ENCODE measurements at places on chromosomes 7 and 10.

DNA sequence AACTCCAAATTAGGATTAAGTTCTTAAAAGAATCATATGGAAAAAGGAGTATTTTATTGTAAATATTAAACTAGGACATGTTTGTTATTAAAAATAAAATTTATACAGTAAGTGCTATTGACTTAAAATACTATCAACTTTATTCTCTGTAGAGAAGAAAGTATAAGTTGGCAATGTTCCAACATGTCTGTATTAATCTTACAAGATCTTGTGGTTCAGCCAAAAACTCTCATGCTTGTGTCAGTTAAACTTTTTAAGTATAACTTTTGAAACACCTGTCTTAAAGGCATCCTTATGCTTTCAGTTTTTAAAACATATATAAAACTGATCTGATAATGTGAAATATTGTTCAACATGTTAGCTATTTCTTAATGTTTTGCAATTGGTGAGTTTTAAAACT lies 160.7 kb downstream of the ZEB1 start:
- DNase-seq = no peak

DNA sequence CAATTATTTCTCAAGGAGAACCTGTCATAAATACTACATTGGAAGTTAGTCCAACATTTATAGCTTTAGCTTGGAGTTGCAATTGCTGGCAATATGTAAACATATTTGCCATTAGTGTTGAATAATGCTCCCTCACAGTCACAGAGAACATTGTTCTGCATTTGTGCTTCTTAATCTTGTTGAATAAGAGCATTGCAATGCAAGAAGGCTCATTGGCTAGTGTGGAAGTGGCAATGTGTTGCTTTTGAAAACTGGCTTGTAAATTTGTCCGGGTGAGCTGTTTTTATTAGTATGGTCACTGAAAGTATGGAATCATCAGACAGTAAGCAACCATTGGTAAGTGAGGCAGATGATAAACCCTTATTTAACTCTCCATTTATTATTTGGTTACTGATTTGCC lies 47.7 kb upstream of the MBL2 start:
- DNase-seq = no peak

- DNase-seq = no peak
Measured at GRCh38 chr7:41882256-41882655, 179.4 kb upstream of the INHBA start.

DNA sequence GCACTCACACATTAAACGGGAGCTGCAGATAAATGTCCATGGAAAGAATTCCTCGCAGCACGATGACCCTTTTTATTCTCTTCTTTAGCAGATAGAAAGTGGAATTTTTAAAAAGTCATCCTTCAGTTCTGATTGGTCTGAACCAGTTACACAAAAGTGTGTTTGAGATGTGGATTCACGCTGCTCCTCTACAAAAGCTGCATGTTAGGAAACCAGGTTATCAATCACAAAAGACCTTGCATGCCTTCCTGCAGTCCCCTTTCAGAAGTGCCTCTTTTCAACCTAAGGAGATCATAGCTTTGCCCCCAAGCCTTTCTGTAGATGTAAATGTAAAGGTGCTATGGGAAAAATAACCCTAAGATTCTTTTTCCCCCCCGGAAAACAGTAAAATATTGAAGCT lies 299.7 kb downstream of the PLXDC2 start:
- DNase-seq = no peak

DNA sequence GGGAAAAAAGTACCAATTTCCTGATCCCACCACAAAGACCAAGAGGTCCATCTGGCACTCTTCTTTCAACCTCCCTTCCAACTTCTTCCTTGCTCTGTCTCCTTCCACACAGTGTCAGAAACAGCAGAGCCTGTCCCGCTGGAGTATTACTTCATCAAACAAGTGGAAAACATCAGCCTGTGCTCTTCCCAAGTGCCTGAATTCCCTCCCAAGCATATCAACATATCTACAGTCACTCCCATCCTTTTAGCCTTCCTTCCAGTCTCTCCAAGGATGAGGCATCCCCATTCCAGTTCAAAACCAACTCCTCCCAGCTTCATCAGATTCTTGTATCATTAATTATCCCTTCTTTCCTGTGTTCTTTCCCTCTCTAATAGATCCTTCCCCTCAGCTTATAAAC lies 1.7 kb upstream of the NOC3L start:
- DNase-seq = no peak

- peak; percentile 91 for DNase-seq
Measured at GRCh38 chr10:97574374-97575126, 2.0 kb downstream of the ANKRD2 start.

DNA sequence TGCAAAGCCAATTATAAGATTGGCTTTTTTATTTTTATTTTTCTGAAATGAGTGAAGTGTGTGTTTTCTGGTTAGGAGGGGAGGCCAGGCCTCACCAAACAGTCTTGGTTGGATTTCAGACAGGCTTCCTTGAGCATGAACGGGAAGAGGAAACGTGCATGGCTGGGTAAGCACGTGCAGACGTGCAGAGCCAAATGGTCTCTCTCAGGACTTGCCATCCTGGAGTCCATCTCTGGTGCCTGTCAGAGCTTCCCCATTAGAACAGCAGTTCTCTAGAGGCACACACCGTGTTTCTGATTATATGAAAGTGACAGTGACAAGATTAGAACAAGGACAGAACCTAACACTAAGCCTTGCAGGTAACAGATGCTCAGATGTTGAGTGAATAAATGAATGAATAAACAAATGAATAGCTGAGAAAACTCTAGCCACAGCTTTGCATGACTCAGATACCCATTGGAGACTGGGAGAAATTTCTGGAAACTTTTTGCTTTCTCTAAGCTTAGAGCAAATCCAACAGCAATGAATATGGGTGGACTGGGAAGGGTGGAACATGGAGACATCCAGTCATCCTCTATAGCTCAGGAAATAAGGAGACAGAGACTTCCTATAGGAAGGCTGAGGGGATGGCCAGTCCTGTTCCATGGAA lies 11.8 kb upstream of the CALD1 start:
- DNase-seq = no peak

DNA sequence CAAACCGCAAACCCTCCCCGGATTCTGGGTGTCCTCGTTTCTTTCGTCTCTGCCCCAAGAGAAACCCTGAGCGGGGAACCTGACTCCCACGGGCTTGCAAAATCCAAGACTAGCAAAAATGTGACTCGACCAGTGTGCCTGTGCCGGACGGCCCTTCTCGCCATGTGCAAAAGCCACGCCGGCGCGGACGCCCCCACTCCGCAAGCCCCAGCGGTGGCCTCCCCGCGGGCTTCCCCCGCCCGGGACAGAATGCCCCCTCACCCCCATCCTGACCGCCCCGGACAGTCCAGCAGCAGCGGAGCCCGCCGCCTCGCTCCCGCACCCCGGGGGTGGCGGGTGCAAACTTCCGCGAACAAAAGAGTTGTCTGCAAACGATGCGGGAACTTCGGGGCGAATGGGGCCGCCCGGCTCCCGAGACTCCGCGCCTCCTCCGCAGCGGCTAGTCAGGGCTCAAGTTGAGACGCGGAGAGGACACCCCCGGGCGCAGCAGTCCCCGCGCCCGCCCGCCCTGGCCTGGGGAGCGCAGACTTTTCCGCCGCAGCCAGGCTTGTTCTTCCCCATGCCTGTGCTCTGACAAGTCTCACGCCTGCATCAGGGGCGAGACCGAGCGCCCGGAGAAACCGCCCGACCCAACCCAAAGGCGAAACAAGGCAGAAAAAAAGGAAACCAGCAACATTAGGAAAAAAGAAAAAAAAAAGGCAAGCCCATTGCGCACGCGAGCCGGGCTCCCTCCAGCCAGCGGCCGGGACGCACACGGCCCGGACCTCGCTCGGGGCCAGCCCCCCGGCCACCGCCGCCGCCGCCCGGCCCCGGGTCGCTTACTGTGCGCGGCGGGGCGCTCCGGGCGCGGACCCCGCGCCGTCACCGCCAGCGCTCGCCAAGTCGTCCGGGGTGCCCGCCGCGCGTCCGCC lies 732 bp downstream of the FAM53B start:
- DNase-seq = no peak

DNA sequence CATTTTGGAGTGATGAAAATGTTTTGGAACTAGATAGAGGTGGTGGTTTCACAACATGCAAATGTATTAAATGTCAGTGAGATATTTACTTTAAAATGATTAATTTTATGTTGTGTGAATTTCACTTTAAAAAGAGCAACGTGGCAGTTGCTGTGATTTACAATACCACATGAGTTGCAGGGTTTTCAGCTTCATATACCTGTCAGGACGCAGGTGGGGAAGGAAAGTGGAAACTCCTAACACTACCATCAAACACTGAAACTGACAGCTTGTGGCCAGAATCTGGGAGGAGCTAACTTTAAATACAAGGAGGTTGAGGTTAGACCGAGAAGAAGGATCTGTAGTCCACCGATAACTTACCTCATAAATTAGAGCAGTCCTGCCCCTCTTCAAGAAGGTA lies 168.9 kb upstream of the TMEM72 start:
- DNase-seq = no peak

DNA sequence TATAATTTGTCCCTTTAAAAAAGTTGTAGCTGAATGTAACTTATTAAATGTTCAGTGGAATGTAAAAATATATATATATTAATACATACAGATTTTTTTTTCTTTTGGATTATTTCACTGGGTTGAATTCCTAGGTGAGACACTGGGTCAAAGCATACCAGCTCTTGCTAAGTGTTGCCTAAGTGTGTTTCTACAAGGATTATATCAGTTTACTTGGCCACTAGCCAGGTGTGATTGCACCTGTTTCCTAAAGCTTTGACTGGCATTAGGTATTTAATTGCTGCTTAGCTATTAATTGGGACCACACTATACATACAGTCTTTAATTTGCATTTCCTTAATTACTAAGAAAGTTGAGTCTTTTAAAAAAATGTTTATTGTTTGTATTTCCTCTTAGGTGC lies 5.5 kb upstream of the ELOVL3 start:
- DNase-seq = peak; percentile 13

DNA sequence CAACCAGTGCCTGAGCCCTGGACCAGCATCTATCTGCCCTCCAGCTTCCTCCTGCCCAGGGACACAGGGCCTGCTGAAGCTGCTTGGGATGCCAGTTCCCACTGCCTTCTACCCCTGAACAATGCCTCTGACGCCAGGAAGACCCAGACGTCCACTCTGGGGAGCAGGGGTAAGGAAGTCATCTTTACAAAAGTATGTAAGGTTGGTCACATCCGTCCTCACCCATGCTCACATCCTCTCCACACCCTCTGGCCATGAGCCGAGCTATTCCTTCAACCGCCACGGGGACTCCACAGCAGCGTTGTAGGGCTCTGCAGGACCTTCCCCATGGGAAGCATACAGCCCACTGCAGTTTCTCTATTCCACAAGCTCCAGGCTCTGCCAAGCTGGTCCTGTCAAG lies 58.5 kb downstream of the CLRN3 start:
- no peak for DNase-seq

- DNase-seq = no peak
Measured at GRCh38 chr10:113007821-113008220, 57.8 kb downstream of the TCF7L2 start.

- DNase-seq = no peak
Measured at GRCh38 chr7:145269418-145270161, 433.7 kb upstream of the TPK1 start.

DNA sequence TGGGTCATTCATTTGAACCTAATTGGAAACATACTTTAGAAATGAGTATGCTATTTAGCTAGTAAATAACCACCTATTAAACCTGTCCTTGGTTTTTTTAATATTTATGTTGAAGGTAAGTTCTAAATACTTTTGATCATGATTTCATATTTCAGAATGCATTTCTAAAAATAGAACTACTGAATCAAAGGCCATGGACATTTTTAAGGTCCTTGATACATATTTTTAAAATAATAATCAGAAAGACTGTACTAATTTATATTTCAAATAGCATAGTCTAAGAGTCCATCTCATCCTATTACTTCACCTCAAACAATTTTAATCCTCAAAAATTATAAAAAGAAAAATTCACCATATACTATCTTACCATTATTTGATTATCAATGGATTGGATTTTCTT lies 102.1 kb upstream of the AKR1E2 start:
- DNase-seq = no peak

GRCh38 chr10:73780966-73781365 lies 882 bp upstream of the CHCHD1 start:
- DNase-seq = no peak

DNA sequence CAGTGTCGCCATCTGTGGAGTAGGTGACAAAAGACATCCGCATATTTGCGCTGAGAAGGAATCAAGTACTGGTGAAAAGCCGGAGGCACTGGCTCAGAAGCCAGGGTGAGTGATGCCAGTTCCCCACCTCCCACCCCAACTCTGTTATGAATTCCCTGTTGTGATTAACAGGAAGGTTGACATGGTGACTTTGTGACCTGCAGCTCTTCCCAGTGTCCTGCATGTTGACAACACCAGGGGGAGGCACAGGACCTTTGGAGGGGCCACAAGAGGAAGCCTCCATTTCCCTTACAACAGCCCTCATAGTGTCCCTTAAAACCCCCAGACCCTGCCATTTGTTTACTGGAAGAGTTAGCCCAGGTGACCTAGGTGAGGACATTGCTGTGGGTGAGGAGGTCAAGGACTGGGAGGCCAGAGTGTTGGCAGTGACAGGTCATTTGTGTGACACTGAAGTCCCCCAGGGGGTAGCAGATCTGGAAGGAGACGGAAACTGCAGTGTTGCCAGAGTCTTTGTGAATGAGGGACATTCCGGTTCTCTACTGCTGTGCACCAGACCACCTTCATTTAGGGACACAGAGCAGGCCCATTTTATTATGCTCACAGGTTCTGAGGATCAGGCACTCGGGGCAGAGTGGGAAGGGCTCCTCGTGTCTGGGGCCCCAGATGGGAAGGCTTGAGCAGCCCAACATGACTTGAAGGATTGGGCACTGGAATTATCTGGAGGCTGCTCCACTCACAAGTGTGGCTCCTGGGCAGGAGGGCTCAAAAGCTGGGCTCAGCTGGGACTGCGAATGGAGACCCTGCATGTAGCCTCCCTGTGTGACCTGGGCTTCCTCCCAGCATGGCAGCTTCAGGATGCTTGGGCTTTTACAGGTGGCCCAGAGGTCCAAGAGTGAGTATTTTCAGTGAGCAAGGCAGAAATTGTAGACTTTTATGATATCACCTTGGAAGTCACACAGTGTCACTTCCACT lies 13.0 kb upstream of the ANTXRL start:
- DNase-seq = no peak

DNA sequence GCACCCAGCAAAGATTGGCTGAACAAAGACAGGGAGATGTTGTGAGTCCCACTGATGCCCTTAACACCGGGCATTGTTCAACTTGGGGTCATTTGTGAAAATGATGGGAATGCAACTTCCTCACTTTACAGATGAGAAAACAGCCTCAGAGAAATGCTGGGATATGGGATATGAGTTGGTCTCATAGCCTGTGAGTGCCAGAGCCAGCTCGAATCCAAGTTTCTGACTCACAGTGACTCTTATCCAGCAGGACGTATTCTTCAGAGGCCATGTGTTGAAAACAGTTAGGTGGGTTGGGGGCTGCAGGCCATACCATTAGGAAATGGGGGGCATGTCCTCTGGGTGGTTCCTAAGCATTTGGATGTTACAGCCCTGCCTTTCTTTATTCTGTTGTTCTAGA lies 45.2 kb downstream of the KIAA1217 start:
- no peak for DNase-seq
